ENCODE measurements at places on chromosomes 7 and 10.
A peak's percentile ranks its signal among the peaks of the same experiment; 100 is the strongest.

GRCh38 chr7:30977896-30978564, 14.3 kb downstream of the GHRHR start:
- DNase-seq = no peak

GRCh38 chr10:29257106-29257783, 31.6 kb upstream of the LYZL1 start:
- peak; percentile 92 for DNase-seq

DNA sequence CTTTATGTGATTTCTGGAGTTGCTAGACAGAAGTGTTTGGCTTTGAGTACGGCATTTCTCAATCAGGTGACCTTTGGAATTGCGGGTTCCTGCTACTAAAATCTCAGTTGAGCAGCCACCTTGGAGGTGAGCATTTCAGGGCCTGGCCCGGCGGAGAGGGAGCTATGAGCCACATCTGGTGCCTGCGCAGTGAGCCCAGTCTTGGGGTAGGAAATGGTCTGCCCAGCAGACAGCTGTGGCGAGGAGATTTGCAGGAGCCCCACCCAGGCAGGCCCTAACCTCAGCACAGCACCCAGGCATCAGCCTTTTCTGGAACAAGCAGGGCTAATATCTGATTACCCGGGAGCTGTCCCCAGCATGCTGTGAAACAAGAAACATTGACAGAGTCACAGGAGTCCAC, 547.9 kb upstream of the FOXK1 start:
- no peak for DNase-seq

DNA sequence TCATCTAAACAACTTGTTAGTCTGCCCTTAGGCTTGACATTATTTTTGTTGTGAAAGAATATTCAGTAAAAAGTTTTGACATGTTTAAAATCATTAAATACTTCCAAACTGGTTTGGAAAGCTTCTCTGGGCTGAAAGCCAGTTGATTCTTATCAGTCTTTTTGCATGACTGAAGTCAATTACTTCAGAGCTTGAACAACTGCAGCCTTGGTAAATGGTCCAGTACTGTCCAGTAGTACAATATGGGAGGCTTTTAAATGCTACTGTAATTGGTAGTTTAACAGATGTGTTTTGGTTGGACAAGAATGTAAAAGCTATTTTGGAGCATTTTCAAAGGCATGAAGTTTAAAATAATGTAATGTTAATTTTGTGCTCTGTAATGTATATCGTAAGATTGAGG, 103.4 kb downstream of the SDK1 start:
- DNase-seq = no peak

DNA sequence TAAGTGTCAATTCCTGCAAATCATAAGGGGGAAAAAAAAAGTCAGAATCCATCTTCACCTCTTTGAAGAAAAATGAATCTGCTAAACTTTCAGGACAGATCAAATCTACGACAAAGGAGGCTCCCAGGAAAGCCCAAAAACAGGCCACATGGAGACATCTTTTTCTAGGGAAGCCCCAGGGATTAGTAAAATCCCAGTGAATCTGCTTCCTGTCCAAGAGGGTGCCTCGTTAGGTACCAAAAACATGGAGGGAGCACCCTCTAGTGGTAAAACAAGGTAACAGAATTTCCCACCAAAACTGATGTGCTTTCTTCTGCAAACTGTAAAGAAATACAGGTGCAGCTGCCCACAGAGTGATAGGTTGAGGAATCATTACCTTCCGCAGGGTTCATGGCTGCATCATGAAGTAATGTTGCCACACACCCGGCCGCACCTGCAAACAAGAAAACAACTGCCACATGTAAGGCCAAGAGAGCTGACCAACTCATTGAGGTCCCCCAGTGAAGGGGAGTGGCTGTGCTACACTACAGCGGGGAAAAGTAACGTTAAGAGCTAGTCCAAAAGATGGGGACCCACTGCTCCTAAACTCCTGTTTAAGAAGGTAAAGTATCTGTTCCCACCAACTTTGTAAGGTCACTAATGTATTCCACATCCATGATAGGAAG, 7.9 kb downstream of the SLC25A28 start:
- DNase-seq = peak; percentile 63

DNA sequence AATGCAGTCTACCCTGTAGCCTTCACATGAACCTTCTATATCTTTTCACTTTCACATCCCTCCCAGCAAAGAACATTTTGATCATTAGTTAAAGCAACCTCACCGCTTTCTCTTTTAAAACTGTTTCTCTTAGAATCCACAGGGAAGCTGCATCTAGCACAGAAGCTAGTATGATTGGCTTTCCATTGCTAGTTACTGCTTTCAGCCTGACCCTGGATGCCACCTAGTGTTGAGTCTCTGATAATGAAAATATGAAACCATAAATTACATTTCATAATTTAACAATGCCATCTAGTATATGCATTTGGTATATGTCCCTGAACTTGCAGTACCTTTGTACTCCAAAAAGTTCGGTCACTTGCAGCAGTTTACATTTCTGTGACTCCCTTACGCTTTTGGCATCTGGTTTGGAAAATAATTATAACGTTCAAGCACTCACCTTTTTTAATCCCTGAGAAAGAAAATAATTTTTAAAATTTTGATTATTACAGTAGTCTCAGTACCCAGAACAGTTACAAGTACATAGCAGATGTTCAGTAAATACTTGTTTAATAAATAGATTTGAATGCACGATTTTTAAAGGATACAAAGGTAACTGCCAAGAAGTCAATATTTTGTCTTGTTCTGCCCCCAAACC, 22.7 kb downstream of the CISD1 start:
- peak; percentile 47 for DNase-seq

DNA sequence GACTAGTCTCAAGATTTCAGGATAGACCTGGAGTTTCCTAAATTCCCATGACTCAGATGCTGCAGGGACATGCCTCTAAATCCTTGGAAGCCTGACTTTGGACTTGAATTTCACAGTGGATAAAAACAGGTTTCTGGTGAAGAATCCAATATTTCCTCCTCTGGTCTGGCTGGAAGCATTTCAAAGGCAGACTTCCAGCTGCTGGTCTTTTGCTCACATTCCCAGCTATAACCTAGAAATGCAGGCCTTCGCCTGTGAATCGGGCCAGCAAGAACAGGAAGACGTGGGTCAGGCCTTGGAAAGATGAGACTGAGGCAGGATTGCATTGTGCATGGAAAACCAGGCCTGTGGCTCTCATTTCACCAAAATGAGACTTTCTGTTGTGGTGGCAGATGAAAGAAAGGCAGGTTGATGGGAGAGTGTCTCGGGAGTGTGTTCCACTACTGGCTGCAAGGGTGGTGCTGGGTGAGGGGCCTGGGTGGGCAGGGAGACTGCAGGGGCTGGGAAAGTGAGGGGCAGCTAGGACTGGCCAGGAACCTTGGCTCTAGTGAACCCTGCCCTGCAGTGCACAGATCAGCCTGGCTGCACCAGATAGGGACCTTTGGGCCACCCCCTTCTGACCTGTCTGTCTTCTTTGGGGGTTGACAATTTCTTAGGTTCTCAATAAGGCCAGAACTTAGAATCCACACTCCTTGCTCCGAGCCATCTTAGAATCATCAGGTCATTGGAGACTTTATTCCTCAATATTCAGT, 488.8 kb upstream of the MKI67 start:
- DNase-seq = no peak
